ENCODE measurements at places on chromosomes 3 and 15.

DNA sequence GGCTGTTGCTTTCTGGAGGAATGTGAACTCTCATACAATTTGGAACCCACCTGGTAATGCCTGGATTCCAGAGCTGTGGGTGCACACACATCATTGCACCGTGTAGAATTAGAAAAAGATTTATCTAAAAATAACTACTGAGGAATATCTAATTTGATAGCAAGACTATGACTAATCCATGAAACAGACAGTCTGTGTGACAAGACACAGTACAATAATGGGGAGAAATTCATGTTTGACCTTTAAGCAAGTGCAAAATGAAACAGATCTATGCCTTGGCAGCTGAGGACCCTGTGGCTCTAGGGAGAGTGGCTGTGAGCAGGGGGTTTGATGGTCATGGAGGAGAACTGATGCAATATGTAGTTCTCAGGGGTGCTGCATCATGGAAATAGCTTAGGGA, 7.9 kb upstream of the DOCK3 start:
- no peak for DNase-seq

- DNase-seq, result peak; percentile 87
Measured at GRCh38 chr15:90037961-90038631, 37.0 kb downstream of the ZNF710 start.

GRCh38 chr3:119235151-119235550, 5.5 kb downstream of the B4GALT4 start:
- no peak for DNase-seq

DNA sequence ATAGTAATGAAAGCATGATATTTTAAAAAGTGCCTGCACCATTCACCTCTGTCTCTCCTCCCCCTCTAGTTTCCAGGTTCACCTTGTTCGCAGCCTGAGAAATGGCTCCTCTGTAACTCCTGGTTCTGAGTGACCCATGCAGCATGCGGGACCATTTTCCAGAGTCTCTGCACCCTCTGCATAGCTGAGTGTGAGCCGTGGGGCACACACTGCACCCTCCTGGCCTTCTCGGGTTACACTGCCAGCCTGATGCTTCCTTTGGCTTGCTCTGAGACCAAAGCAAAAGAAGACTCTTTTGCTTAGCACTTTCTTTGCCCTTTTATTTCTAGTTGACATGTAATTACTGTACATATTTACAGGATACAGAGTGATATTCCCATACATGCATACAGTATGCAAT, 287.3 kb downstream of the GABRG3 start:
- DNase-seq, result no peak

- DNase-seq, result no peak
Measured at GRCh38 chr15:71677766-71678165, 132.6 kb upstream of the NR2E3 start.

- no peak for DNase-seq
Measured at GRCh38 chr15:58475573-58476524, 44.1 kb downstream of the LIPC start.

GRCh38 chr3:43290956-43291355, 4.6 kb downstream of the SNRK start:
- DNase-seq, result peak; percentile 28

DNA sequence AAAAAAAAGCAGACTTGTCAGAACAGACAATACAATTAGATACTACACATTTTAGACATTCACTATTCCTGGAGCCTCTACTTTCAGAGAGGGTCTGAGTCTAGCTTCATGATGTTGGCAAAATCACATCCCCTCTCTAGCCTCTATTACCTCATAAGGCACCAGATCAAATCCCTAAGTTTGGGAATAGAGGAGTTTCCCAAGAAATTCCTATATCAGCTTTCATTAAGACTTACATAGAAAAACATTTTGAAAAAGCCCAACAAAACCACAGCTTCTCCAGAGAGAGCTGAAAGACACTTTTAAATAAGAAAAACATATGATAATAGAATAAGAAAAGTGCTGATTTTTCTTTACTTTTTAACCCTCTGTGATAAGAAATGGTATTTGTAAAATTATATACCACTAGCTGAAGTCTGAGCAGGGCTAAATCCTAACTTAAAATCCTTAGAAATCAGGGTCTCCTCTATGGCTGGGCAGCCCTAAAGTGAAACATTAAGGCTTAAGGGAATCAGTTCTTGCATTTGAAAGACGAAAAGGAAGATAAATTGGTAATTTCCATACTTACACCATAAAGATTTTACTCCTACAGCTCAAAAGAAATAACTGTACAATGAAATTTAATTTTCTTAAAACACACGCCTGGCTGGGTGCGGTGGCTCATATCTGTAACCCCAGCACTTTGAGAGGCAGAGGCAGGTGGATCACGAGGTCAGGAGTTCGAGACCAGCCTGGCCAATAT, 4.3 kb downstream of the TBC1D2B start:
- DNase-seq, result no peak

- no peak for DNase-seq
Measured at GRCh38 chr3:27307566-27307965, 61.6 kb downstream of the NEK10 start.

DNA sequence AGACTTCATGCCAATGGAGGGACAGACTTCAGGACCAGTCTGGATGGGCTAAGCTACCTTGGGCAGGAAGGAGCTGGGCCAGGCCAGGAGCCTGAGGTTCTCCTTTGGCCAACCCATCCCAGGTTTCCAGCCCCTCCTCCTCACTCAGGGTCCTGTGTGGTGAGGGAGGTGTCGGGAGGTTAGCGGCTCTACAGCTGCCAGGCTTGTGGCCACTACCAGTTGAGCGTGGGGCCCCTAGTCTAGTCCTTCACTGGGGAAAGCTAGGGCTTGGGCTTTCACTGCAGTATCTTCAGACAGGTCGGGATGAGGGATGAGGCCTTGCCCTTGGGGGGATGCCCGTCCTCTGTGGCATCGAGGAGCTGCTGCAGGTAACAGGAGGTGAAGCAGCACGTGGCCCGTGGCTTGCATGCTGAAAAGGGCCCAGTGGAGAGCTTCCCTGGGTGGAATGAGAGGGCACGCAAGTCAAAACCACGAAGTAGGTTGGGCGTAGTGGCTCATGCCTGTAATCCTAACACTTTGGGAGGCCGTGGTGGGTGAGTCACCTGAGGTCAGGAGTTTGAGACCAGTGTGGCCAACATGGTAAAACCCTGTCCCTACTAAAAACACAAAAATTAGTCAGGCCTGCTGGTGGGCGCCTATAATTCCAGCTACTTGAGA, 8.5 kb upstream of the FANCD2 start:
- peak; percentile 79 for DNase-seq

DNA sequence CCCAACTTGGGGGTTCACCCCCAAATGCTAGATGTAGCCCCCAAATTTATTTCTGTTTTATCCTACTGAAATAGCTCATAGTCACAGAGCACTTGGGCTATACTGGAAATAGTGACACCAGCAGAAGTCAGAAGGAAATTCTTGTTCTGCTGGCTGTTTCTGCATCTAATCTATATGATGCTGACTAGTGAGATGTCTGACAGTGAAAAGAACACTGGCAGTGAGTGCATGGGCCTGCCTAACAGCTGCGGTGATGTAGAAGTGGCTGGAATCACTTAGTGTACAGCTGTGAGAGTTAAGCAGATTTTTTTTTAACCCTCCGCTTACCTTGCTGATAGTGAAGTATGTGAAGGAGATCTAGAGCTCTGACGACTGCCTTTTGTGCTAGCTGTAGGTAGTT, 14.0 kb downstream of the TTC14 start:
- no peak for DNase-seq

- no peak for DNase-seq
Measured at GRCh38 chr15:95937128-95937528, 393.4 kb upstream of the NR2F2 start.

GRCh38 chr3:196227121-196227561, 10.8 kb downstream of the SLC51A start:
- DNase-seq, result no peak

DNA sequence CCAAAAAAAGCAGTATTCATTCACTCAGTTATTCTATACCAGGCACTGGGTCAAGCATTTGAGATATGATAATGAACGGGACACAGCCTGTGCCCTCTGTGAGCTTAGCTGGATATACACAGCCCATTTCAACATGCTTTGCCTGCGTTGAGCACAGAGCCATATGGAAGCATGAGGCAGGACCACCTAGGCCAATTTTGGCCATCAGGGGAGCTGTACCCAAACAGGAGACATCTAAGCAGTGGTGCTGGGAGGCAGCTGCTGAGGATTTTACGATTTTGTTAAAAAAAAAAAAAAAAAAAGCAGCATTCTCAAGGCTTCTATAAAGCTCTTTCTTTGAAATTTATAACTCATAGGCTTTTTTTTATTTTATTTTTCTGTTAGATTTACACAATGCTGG, 87.2 kb upstream of the SLC2A2 start:
- DNase-seq, result no peak

- no peak for DNase-seq
Measured at GRCh38 chr3:23254835-23255234, 51.7 kb downstream of the UBE2E2 start.

DNA sequence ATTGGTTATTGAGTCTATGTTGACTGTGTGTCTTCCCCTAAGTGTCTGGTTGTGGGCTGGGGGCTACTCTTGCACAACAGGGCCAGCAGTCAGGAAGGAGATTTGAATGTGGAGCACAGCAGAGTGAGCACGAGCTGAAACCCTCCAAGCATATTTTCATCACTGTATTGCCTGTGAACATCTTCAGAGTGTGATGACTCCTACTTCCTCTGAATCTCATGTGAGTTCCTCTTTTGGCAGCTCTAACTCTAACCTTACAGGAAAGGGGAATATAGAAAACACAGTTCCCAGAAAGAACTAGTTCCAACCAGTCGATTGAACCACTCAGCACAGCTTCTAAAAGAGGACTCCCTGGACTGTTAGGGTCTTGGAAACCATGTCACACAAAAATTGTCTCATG, 211.6 kb downstream of the RAP2B start:
- no peak for DNase-seq

- peak; percentile 56 for DNase-seq
Measured at GRCh38 chr3:56677286-56677685, 5.8 kb downstream of the TASOR start.

- no peak for DNase-seq
Measured at GRCh38 chr3:131907796-131908195, 127.0 kb downstream of the CPNE4 start.

GRCh38 chr3:183895296-183895695, 10.6 kb upstream of the PARL start:
- DNase-seq, result peak; percentile 57

- no peak for DNase-seq
Measured at GRCh38 chr15:67820992-67821783, 4.1 kb upstream of the SKOR1 start.

DNA sequence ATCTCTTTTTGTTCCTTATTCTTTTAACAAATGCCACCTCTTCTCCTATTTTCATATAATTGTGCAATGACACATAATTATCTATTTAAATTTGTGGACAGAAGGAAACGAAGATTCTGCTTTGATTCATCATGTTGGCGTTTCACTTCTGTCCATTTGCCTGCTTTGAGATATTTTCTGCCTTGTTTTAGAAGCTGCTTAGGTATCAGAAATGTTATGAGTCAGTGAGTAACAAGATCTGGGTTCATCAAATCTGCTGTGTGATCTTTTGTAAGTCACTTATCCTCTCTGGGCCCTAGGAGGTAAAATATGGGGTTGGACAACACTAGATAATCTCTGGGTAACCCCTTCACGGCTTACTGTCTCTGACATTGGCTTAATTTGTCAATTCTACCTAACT, 7.3 kb upstream of the MINDY4B start:
- DNase-seq, result peak; percentile 23

DNA sequence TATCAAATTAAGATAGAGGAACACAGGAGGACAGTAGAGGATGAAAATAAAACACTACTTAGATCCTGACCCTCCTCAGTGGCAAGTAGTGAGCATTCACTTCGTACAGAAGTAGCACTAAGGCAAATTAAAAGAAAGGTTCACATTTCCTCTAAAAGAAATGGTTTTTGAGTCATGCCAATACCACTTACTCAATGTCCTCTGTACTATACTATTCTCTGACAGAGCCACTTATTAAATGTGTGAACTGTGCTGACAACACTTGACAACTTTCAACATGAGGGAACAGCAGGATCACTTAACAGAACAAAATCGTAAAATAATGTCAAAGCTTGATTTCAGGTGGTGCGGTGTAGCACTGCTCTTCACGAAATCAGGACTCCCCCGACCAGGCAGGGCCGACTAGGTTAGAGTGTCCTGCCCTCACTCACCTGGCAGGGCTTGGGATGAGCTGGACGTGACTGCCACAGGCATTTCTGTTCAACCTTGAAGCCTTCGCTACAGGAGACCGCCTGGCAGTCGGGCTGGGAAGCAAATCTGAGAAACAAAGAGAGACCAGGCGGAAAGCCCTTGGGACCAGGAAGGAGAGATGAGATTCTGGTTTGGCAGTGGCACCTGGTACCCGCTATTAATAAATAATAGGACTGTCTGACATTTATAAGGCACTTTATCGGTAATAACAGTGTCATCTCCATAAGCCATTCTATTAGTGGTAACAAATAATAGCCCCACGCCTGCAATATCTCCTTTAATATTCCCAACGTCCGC, 611 bp upstream of the SLC27A2 start:
- peak; percentile 39 for DNase-seq

GRCh38 chr15:89514596-89515406, 18.4 kb upstream of the RHCG start:
- DNase-seq, result no peak

GRCh38 chr3:186216900-186217819, 108.3 kb upstream of the ETV5 start:
- no peak for DNase-seq

GRCh38 chr15:64856429-64857145, 14.9 kb downstream of the PLEKHO2 start:
- no peak for DNase-seq

- DNase-seq, result peak; percentile 62
Measured at GRCh38 chr3:53196575-53197407, 35.8 kb downstream of the PRKCD start.

- no peak for DNase-seq
Measured at GRCh38 chr15:79609506-79609905, 177.4 kb downstream of the MINAR1 start.

DNA sequence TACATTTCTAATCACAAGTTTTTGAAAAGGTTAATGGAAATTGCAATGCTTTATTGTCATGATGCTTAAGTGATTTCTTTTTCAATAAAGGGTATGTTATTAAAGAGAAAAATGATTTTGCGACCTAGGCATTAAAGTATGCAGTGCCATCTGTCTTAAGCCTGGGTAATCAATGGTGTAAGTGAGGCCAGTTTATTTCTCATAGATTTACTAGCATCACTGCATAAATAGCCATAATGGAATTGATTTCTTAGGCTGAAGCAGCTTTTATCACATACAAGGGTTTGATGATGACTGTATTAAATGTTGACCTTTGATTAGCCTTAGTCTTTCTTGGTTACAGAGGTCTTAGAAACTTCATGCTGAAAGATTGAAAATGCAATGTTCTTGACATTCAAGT, 347.4 kb downstream of the FEZF2 start:
- DNase-seq, result no peak

DNA sequence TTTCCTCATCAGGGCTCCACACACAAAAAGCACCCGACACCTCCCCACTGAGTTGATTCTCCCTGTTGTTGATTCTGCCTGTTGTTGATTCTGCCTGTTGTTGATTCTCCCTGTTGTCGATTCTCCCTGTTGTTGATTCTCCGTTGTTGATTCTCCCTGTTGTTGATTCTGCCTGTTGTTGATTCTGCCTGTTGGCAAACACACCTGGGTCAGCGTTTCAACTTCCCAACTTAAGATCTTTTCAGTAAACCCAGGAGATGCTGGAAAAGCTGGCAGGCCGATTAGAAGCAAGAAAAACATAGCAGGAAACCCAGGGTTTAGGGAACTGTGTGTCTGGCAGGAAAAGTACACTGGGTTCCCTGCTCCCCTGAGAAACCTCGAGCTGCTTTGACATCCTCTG, 47.9 kb downstream of the TNK2 start:
- no peak for DNase-seq

Data from activated CD4-positive, alpha-beta T cell treated with anti-CD3 and anti-CD28 coated beads, Interleukin-2, Interleukin-6, amounts not matched to agents 100 ng/mL and 50 ng/mL, durations not matched to agents 16 hours and 8 hours (primary cell).